ENCODE measurements at places on chromosomes 7 and 10. TPM values are rescaled to one million over a fixed set of nuclear protein-coding genes. Genes with fewer than 3 reads are reported as not detected.

Gene CPVL
- not detected for total RNA-seq

DNA sequence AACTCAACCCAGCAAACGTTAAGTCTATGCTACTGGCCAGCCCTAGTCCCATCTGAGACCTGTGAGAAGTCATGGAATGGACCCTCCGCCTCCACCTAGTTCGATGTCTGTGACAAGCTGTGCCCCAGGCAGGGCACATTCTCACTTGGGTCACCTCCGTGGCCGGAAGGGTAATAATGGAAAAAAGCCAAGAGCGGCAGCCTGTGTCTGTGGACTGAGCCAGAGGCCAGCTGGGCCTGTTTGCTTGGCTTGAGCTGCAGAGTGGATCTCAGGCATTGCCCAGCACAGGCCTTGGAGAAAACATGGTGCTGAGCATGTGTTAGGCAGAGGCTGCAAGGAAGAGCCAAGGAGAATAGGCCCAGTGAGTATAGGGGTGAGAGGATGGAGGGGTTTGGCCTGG, 97.8 kb downstream of the GALNT17 start:
- DNase-seq, result no peak

GRCh38 chr7:149559711-149560110, 62.1 kb upstream of the ZNF746 start:
- DNase-seq, result no peak

DNA sequence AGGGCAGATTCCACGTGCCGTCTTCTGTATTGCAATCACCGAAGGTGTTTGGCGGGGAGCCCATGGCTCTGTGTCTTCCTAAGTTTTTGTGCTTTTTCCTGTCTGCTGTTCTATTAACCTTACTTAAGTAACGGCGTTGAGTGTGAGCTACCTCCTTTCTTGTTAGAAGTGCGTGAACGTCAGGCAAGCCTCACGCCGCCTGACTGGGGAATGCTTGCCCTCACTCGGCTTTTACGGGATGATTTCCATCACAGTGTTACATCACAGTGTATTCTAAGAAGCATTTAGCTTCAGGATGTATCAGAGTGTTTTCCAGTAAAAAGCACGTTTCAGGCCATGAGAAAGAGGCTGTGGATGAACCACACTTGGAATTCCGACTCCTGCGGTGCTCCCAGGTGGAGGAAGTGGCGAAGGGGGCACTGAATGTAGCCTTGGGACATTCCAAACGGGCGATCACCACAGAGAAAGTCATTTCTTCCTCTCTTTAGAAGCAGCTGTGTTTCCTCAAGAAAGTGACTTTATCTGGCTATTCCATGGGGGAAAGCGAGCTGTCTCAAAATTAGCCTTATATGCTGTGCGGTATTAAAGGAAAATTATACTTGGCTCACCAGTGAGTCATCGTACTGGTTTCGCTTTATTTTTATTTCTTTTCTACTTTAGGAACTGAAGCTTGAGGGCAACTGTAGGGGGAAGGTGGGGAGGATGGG, 290.7 kb downstream of the KLF6 start:
- DNase-seq, result no peak

GRCh38 chr10:100391163-100392002, 44.4 kb downstream of the SCD start:
- peak; percentile 16 for DNase-seq
